ENCODE measurements at places on chromosomes 4 and X. TPM values are rescaled to one million over a fixed set of nuclear protein-coding genes. Genes with fewer than 3 reads are reported as not detected.

DNA sequence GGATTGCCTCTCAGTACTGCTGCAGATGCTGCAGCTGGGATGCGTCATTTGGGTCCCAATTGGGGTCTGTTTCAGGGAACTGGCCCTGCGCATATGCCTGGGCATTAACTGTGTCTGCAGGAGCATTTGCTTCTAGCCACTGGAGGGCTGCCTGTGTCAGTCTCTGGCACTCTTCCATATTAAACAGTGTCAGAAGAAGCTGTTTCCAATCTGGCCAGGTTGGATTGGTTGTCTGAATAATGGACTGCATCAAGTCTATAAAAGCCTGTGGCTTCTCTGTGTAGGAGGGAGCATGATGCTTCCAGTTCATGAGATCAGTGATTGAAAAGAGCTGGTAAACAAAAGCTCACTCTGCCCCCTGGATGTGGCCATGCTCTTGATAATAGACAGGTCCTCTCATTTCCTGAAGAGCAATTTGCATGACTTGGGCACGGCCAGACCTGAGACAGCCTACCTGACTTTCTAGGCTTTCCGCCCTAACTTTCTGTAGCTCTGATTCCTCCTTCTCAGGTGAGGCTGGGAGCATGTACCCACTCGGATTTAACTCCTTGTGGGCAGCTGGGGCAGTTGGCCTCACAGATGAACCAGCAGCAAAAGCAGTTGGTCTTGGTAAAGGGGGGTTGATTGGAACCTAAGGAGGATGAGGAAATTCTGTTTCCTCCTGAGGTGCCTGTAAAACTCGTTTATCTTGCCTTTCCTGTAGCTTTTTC, 29.2 kb downstream of the SULT1E1 start:
- DNase-seq: no peak

DNA sequence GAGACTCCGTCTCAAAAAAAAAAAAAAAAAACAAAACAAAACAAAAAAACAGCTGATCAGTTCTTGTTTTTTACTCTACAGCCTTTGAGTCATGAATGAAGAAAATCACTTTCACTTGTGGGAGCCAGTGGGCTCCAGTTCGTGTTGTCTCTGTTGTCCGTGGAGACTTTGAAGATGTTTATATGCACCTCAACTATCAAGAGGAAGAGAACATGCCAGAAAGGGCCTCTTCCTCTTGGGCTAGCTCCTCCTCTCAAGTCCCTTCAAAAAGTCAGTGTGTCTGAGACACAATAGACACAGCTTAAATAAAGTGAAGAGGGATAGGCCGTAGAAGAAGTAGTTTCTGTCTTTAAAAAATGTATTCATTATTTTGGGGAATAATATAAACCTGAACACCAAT, 182.7 kb downstream of the KDR start:
- DNase-seq: peak; percentile 59

GRCh38 chr4:56902703-56903102, 5.0 kb upstream of the REST start:
- DNase-seq: no peak

MAGEB1 gene
- total RNA-seq: not detected

DNA sequence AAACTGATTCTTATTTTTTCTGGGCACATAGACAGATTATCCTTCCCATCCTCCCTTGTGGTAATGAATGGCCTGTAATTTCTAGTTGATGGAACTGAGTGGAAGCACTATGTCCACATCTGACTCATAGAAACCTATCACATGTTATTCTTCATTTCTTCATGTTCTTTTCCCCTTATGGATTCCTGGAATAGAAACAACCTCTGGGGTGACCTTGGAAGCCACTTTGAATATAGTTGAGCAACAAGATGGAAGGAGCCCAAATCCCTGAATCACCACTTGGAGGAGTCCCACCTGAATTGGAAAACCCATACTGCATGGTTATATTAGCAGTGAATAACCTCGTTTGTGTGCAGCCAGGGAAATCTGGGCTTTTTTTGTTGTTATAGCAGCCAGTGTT, 137.8 kb downstream of the MID1IP1 start:
- no peak for DNase-seq

GRCh38 chr4:187135878-187136277, 412.2 kb upstream of the FAT1 start:
- DNase-seq: no peak

DNA sequence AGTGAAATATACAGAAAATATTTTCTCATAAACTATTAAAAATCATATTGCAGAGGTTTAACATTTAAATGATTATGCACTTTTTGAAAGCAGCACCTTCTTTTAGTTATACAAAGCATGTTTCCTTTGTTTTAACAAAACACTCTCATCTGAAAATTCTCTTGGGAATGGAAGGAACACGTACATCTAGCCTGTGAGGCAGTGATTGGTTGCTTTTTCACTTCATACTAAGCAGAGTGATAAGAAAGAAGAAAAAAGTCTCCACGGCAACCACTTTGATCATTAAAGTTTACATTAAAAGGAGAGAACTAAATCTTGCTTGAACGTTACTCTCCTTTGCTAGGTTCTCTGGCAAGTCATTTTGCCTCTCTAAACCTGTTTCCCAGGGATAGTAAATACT, 41.7 kb upstream of the H2AZ1 start:
- no peak for DNase-seq

KLKB1 gene
- total RNA-seq: not detected

NXF2 gene
- not detected for total RNA-seq
